ENCODE measurements at places on chromosomes 1 and 21.
A peak's percentile ranks its signal among the peaks of the same experiment; 100 is the strongest.

- DNase-seq, result no peak
Observed at GRCh38 chr1:18855573-18855972, 3.9 kb downstream of the TAS1R2 start.

DNA sequence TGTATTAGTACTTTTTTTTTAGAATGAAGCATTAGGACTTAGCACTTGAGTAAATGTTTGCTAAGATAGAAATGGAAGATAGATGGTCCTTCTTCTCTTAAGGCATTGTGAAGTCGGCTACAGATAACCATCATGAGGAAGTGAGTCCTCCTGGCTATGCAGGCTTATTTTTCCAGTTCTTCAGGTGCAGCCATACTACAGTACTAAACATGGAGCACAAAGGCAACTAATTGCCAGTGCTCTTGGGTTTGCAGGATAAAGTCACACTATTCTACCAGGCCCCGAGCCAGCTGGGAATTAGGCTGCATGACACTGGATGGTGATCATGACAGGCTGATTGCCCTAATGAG is 197.3 kb upstream of the SGIP1 start:
- no peak for DNase-seq

DNA sequence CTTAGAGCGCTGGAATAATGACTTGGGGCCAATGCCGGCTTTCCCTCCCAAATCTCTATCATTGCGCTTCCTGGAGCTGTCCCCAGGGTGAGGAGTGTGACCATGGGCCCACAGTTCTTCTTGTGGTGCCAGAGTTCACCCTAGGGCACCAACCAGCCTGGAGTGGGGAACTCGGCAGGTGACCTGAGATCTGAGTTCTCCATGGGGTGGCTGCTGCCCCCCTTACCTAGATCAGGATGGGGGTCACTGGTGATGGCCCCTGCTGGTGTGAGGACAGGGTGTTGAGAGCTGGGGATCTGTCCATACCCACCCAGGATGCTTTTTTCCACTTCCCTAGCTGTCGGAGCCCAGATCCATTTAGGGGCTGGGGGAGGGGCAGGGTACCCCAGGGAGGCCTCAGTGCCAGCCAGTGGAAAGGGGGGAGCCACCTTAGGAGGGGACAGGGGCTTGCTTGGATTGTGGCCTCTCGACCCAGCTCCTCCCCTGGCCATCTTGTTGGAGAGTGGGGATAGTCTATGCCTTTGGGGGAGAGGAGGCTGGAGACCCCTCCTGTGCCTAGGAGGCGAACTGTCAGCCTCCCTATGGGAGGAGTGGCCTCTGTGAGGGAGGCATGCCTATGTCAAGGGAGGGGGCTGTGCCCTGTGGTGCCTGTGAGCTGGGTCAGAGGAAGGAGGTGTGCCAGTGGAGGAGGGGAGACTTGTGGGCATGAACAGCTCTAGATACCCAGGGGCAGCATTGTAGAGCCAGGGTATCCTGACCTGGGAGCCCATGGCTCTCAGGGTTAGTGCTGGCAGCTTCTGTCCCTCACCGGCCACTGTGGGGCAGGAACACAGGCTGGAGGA is 1.7 kb downstream of the FOXO6 start:
- no peak for DNase-seq

DNA sequence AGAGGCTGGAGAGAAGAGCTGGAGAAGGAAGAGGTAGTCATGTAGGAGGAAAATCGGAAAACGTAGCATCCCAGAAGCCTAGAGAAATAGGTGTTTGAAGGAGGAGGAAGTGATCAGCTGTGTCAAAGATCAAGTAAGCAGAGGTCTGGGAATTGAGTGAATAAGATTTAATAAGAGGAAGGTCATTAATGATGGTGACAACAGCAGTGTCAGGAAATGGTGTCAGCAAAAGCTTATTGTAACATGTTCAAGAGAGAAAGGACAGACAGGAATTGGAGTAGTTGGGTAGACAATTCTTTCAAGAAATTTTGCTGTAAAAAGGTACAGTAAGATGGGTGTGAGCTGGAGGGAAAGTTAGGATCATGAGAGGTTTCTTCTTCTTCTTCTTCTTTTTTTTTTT is 41.6 kb upstream of the SLC6A9 start:
- DNase-seq, result no peak

DNA sequence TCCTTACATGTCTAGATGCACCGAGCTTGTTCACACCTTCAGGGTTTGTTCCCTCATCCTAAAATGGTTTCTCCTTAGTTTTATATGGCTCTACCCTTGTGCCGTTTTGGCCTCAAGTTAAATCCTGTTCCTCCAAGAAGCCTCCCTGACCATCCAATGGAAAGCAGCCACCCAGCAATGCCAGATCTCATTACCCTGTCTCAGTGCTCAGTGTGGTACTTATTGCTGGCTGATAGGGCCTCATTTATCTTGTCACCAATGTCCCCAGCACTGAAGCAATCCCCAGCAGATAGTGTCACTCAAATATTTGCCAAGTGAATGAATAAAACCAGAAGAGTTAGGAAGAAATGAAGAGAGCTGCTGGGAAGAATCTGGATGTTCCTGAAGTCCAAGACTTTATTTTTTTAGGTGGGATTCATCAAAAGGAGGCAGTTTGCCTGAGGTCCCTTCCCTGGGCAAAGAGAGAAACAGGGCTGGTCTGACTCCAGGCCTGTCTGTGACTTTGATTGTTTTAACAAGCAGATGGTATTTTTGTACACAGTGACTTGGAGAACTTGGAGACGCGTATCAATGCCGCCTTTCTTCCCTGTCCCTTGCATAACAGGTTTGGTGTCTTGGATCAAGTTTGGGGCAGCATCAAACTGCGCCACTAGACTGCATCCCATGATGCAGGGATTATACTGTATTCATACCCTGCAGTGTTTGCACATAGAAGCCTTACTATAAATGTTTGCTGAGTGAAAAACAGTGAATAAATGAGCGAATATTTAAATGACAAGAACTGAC is 221.2 kb downstream of the DISC1 start:
- no peak for DNase-seq

GRCh38 chr1:206833801-206834200 is 31.6 kb upstream of the IL20 start:
- no peak for DNase-seq

- no peak for DNase-seq
Observed at GRCh38 chr1:3393024-3393986, 61.2 kb upstream of the ARHGEF16 start.

GRCh38 chr21:15421441-15421881 is 308.3 kb upstream of the USP25 start:
- no peak for DNase-seq

GRCh38 chr21:20220586-20220985 is 777.6 kb upstream of the NCAM2 start:
- no peak for DNase-seq

DNA sequence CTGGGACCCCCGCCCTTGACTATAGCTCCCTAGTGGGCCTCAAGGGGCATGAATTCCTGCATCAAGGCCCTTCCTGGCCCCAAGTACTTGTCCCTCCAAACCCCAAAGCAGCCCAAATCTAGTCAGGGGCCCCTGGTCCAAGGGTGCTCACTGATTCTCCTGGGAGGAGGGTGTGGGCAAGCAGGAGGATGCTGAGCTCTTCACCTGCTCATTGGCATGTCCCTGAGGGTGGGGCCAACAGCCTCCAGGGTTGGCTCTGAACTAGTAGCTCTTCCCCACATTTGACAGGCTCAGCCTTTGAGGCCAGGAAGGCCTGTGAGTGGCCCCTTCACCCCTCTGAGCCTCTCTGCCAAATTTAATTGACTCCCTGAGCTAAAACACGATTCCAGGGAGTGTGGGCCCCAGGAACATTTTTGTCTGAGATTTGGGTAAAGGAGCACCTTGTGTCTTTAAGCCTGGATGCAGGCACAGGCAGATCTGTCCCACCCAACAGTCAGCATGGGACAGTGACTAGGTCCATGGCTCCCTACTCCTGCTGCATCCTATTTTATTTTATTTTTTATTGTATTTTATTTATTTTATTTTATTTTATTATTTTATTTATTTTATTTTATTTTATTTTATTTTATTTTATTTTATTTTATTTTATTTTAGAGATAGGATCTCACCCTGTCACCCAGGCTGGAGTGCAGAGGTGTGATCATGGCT is 11.0 kb upstream of the WNT9A start:
- DNase-seq, result no peak

GRCh38 chr1:11610629-11611180 is 43.5 kb downstream of the FBXO2 start:
- DNase-seq, result no peak

DNA sequence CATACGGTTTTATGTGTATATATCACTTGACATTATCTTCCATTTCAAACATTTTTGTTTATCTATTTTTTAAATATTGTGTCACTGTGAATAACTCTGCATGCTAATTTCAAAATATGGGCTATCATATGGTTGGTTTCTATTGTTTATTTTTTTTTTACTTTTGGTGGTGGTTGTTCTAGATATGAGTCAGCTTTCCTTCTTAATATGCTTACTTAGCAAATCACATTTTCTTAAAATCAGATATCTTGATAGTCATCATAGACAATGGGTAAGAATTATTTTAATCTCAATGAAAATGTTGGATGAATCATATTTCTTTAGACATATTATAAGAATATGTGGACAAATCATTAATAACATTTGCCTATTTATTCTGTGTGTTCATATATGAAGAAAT is 881.5 kb downstream of the BRINP3 start:
- DNase-seq, result no peak

GRCh38 chr1:197919346-197920066 is 2.3 kb downstream of the LHX9 start:
- no peak for DNase-seq

- DNase-seq, result no peak
Observed at GRCh38 chr1:41813755-41814745, 104.7 kb downstream of the HIVEP3 start.

- no peak for DNase-seq
Observed at GRCh38 chr1:33014464-33015163, 22.1 kb downstream of the AK2 start.

- DNase-seq, result peak; percentile 42
Observed at GRCh38 chr1:228646717-228647522, 88.4 kb upstream of the RHOU start.

DNA sequence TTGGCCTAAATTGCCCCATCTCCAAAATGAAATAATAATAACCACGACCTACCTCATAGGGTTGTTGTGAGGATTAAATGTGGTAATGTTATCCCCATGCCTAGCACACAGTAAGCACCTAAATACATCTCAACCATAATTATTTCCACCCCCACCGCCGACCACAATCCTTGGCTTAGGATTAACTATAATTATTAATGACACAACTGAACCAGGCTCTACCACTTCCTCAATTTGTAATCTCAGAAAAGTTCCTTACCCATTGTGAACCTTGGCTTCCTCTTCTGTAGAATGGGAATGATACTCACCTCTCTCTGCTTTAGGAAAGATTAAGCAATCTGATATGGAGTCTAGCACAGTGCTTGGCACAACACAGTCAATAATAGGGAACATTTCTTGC is 44.3 kb upstream of the TACSTD2 start:
- DNase-seq, result no peak

DNA sequence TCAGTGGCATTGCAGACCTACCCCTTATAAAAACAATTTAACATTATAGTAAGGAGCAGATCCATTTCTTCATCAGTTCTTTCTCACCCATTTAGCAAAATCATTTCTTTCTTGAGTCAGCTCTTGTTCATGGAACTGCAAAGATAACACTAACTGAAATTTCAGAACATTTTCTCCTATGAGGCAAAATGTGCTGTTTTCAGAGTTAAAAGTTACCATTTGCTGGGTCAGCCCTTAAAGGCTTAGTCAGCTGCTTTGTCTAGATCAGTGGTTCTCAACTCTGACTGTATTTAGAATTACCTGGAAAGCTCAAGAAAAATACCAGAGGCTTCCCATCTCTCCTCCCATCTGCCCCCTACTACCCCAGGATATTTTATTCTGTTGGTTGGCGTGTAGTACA is 12.2 kb downstream of the METTL13 start:
- no peak for DNase-seq

- DNase-seq, result no peak
Observed at GRCh38 chr1:207913951-207914350, 3.0 kb upstream of the CD34 start.

- no peak for DNase-seq
Observed at GRCh38 chr1:54806931-54807611, 5.9 kb upstream of the TTC22 start.

GRCh38 chr1:6235296-6235677 is 477 bp downstream of the ICMT start:
- no peak for DNase-seq

- DNase-seq, result no peak
Observed at GRCh38 chr1:171610385-171610784, 11.7 kb upstream of the MYOCOS start.

DNA sequence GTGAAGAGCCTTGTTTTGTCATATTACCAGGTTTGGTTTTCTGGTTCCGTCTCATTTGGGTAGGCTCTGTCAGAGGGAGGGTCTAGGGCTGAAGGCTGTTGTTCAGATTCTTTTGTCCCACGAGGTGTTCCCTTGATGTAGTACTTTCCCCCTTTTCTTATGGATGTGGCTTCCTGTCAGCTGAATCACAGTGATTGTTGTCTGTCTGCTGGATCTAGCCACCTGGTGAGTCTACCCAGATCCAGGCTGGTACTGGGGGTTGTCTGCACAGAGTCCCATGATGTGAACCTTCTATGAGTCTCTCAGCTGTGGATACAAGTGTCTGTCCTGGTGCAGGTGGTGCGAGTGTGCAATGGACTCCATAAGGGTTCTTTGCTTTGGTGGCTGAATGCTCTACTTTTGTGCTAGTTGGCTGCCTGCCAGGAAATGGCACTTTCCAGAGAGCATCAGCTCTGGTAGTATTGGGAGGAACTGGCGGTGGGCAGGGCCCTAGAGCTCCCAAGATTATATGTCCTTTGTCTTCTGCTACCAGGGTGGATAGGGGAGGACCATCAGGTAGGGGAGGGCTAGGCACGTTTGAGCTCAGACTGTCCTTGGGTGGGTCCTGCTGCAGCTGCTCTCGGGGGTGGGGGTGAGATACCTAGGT is 246.0 kb downstream of the RYR2 start:
- DNase-seq, result peak; percentile 70

- DNase-seq, result no peak
Observed at GRCh38 chr1:43427941-43428340, 25.8 kb downstream of the HYI start.

- no peak for DNase-seq
Observed at GRCh38 chr1:56931686-56932085, 34.1 kb downstream of the C8B start.

DNA sequence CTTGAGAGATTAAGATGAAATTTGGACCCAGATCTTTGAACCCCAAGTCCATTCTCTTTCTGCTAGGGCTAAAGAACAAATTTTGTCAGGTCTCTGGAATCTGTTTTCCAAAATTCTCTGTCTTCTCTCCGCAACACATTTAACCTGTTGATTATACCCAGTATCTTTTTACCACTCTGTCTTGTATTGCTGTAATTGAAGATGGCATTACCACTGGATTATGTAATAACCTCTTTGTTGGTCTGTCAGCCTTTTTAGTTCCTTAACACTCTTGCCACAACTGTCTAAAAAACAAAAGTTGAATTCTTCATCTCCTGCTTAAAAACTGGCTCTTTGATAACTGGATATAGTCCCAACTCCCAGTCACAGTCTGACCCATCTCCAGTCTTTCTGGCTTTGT is 3.0 kb downstream of the SRP9 start:
- no peak for DNase-seq

DNA sequence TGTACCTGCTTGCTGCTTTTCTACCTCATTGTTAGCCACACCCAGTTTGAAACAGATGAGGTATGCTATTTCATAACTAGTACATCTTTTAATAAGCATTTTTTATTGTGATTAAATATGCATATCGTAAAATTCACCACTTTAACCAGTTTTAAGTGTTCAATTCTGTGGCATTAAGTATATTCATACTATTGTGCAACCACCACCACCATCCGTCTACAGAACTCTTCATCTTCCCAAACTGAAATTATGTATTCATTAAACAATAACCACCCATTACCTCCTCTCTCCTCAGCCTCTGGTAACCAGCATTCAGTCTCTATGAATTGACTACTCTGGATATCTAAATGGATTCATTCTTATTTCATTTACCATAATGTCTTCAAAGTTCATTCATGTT is 20.1 kb downstream of the DR1 start:
- no peak for DNase-seq

Measured in NT2/D1 (cell line).